Karpas-422 (cell line): ENCODE measurements at places on chromosomes 12 and 14. TPM values are rescaled to one million over a fixed set of nuclear protein-coding genes. Genes with fewer than 3 reads are reported as not detected.
A peak's percentile ranks its signal among the peaks of the same experiment; 100 is the strongest.

Gene CD163L1
- total RNA-seq: 19.4 and 34.4 TPM in 2 replicates

Gene PZP
- total RNA-seq: not detected in 2 replicates

Gene PTPRB
- 0.07 TPM in 1 of 2 replicates, not detected in the other for total RNA-seq

Gene GLIPR1L1
- not detected in 2 replicates for total RNA-seq

DNA sequence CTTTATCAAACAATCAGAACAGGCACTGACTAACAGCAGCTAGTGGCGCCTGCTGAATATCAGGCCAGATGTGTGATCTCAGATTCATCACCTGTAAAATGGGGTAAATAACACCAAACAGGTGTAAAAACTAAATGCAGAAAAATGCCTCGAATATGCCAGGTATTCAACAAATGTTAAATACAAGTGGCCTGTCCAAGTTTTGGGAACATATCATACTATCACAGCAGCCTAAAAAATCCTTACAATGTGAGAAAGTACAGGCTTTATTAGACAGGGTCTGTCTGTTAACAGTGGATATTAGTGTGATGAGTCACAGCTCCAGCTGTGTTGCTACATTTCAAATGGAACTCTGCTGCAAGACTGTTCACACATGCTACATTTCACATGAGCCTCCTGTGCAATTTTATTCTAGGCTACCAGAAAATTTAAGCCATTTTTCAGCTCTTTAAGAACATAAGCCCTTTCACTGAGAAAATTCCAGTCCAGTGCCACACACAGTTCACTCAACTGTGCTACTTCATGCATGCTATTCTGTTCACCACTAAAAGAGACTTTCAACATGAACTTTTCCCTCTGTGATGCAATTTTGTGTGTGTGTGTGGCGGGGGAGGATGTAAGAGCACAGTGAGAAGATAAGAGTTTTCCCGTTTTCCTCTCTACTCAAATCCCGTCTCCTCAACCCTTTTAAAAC lies 56.7 kb downstream of the MSRB3 start:
- no peak for DNase-seq

GRCh38 chr12:67446716-67447115 lies 177.6 kb downstream of the CAND1 start:
- DNase-seq: no peak

DNA sequence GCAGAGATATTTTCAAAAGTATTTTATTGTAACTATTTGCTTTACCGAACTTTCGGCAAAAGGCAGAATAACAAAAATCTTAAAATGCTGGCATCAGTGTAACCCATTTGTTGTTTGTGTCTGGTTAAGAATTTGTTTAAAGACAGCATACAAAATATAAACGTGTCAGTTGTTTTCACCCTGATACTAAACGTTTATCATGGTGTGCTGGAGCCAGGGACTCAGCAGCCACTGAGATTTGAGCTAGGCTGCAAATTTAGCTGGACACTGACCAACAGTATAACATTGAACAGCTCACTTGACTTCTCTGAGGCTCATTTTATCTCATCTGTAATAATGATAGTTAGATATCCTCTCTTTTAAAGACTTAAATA lies 183.7 kb downstream of the TMTC3 start:
- DNase-seq: no peak

DNA sequence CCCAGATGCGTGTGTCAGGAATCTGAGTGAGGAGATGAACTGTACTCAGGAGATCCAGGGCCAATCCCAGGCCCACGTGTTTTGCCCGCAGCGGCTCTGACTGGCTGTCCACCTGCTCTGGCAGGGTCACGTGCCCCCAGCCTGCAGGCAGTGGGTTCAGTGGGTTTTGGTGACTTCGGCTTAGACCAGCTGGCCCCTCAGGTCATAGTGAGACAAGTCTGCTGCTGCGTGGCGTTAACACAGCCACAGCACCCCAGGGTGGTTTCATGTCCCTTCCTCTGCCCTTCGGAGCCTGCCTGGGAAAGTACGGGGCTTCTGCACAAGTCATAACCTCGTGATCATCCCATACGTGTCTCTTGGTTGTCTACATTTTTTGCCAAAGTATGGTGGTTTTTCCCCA lies 2.6 kb downstream of the FBRSL1 start:
- no peak for DNase-seq

DNA sequence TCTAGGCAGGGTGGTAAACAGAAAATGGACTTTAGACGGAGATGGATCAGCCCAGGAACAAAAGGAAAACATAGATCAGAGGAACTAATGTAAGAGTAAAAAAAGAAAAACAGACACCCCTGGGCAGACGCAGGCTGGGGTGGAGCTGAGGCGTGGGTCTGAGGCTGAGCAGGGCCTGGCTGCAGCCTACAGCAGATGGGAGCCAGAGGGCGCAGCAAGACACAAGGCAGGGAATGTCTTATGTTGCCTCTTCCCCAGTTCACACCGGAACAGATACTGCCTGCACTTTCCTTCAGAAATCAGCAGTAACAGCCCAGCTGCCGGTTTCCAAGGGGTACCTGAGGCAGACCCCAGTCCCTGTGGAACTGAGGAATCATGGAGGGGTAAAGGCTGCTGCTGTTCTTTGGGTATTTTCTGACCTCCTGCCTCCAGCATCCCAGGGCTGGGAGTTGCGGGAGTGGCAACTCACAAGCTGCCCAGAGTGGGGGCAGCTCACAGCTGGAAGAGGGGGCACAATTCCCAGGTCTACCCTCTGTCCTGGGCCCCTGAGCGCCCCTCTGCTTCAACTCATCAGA lies 9.8 kb downstream of the ZNF605 start:
- DNase-seq: no peak

GRCh38 chr14:20999591-20999990 lies 498 bp downstream of the SLC39A2 start:
- DNase-seq: no peak

DNA sequence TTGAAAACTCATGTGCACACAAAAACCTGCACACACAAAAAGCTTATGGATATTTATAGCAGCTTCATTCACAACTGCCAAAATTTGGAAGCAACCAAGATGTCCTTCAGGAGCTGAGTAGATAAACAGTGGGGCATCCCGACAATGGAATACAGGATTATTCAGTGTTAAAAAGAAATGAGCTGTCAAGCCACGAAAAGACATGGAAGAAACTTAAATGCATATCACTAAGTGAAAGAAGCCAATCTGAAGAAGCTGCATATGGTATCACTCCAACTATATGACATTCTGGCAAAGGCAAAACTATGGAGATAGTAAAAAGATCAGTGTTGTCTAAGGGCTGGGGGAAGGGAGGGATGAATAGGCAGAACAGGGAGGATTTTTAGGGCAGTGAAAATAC lies 5.2 kb upstream of the TPCN1 start:
- no peak for DNase-seq

DNA sequence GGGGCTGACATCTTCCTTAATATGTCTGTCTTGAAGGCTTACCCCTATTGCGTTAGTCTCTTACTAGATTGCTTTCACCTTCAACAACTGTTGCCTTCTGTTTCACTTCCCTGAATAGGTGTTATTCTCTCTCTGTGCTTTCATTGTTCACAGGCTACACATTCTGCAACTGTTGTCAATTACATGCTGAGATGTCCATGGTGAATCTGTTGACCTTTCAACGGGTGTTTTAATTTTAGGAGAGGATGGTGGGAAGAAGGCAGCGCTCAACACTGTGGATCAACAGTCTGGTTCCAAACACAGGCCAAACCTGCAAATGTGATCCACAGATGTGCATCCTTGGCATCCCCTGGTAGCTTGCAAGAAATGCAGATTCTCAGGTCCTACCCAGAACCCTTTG lies 101.9 kb downstream of the DACT1 start:
- no peak for DNase-seq

DNA sequence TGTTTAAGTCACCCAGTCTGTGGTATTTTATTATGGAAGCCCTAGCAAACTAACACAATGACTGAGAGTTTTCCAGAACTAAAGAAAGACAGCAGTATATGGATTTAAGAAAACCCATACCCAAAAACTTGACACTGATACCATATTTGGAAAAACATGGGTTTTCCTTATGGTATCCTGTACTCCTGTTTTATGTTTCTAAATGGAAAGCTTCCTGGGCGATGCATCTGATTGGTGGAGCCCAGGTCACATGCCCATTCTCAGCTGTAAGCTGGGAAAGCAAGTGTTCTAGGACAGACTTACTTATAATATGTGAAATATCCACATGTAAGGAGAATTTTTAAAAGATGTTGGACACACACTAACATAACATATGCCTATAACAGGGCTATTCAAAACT lies 4.5 kb upstream of the RNASE4 start:
- DNase-seq: no peak

DNA sequence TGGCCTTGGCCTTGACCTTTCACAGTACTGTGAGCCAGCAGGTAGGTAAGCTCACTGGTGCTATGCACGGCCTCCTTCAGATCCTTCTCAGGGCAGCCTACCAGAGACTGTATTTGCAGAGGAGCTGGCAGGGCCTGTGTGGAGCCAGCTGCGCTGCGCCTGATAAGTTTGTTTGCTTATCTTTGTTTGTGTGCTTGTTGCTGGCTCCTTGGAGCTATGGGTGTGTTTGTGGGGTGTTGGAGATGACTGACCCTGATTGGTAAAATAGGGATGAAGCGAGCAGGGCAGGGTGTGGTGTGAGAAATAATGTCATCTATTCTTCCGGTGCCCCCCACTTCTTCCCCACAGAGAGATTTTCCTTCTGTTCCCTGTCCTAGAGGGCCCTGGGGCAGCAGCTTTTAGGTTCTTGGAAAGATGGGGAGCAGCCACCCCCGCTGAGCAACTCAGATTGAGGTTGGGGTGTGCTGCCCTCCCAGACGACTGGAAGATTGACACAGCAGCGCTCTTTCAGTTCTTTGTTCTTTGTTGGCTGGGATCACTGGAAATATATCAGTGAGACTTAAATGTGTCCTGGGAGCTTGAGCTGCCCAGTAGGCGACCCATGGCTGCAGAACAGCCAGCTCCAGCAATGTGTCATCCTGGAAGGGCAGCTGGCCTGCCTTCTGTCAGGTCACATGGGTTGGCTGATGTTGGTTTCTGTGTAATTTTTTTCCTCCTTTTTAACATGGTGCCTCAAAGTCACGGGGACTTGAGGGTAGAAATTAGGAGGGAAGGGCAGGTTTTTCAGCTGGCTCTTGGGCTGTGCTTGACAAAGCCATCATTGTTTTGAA lies 19.6 kb downstream of the MLXIP start:
- DNase-seq: no peak

DNA sequence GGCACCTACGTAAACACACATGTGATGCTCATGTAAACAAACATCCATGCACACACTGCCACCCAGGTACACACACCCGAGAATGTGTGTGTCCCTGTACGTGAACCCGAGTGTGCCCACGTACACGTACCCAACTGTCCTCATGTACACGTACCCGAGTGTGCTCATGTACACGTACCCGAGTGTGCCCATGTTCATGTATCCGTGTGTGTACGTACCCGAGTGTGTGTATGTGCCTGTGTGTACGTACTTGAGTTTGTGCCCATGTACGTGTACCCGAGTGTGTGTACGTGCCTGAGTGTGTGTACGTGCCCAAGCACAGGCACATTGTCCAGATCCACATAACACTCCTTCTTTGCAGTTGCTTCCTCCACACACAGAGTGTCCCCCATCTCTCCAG lies 45.0 kb downstream of the LRCOL1 start:
- no peak for DNase-seq

- DNase-seq: peak; percentile 85
These were observed 13.2 kb upstream of the KLRF1 start for GRCh38 chr12:9813821-9814798.

- no peak for DNase-seq
These were observed 23.1 kb downstream of the VASH1 start for GRCh38 chr14:76784266-76784874.
